ENCODE measurements at places on chromosomes 3 and 15.

- DNase-seq: no peak
These were observed 22.0 kb downstream of the C15orf39 start for GRCh38 chr15:75223688-75224087.

GRCh38 chr3:126352476-126353454 lies 4.4 kb downstream of the KLF15 start:
- DNase-seq: no peak

GRCh38 chr3:183253528-183254486 lies 754 bp downstream of the B3GNT5 start:
- DNase-seq: peak; percentile 77

GRCh38 chr15:51252671-51253070 lies 85.7 kb downstream of the CYP19A1 start:
- DNase-seq: no peak

DNA sequence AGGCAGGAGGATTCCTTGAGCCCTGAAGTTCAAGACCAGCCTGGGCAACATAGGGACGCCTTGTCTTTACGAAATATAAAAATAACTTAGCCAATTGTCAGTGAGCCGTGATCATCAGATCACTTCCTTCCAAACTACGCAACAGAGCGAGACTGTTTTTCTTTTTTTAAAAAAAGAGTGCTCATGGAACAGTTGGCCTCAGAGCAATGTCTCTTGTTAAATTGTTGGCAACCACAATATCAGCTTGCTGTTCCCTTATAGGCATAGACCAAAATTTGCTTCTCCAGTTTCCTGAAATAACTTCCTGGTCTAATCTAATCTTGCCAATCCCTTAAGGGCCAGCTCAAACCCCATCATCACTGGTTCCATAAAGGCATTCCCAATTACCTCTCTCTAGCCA lies 93.3 kb upstream of the SLC4A7 start:
- no peak for DNase-seq

- no peak for DNase-seq
These were observed 118.1 kb downstream of the AGBL1 start for GRCh38 chr15:86197770-86198169.

- DNase-seq: no peak
These were observed 271.6 kb downstream of the UBE2E2 start for GRCh38 chr3:23474580-23475357.

DNA sequence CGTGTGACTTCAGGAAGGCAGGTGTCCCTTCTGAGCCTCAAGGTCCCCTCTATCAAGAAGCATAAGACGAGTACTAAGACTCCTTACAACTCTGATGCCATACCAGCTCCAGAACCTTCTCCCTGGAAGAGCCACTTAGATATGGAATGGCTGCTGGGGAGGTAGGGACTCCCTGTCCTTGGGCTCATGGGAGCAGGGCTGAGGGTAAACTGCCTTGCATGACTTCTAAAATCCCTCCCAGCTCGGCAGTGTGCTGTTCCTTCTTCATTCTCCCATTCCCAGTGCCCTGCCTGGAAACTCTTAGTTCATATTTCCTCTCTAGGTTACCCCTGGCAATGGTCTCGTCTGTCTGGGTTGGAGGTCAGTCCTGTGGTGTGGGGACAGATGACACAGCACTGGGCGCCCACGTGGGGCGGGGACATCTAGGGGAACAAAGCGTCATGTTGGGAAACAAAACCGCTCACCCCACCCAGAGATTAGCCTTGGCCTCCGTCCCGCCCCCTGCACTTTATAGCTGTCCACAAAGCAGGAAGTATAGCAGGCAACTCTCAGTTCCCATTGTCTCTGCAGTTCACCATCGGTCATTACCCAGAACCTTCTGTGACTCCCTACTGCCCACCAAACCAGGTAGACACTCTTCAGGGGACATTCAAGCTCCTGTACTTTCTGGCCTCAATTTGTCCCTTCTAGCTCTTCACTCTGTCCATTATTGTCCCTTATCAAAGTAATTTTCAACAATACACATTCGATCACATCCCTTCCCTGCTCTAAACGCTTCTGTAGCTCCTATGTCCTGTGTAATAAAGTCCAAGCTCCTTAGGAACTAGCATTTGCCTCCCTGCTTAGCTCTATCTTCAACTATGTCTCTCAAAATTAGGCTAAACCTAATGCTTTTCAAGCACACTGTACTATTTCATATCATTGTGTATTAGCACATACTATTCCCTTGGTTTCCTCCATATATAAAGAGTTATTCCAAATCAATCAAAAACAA lies 73.8 kb downstream of the IQSEC1 start:
- DNase-seq: no peak

GRCh38 chr3:25454005-25454927 lies 26.2 kb downstream of the RARB start:
- no peak for DNase-seq

GRCh38 chr3:40369716-40370115 lies 17.3 kb upstream of the ENTPD3 start:
- DNase-seq: no peak

- no peak for DNase-seq
These were observed 9.0 kb downstream of the HCLS1 start for GRCh38 chr3:121651684-121652083.

- no peak for DNase-seq
These were observed 31.3 kb upstream of the LPP start for GRCh38 chr3:188122571-188123169.

GRCh38 chr3:129162729-129163579 lies 2.1 kb upstream of the ISY1 start:
- no peak for DNase-seq

DNA sequence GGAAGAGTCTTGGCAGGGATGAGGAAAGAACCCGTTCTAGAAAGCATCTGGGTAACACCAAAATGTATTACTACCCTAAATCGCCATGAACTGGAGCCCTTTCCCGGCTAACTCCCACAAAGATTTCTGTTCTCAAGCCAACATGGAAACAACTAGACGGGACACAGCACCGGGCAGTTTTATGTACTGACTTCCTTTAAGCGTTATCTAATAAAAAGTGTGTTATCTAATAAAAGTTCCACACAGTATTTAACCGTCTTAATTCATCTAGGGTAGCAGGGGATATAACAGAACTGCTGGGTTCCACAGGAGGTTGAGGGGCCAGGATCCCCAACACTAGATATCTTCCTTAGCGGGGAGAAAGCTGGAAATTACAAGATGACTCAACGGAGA lies 347 bp upstream of the C3orf62 start:
- no peak for DNase-seq

DNA sequence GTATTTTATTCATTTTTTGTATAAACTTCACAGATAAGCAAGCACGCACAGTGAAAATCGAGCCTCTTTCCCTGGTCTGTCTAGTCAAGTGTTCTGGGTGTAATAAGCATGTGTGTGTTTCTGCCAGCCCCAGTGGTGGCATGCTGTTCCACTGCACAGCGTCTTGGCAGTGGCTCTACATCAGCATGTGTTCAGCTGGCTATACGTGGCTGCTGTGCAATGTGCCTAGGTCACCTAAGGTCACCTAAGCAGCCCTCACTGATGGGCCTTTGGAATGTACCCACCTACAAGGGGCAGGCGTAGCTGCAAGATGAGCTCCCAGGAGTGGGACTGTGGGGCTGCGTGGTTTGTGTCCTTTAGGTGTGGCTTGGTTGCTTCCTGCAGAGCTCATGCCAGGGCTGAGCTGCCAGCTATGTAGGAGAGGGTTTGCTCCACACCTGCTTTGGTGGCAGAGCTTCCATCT lies 4.9 kb downstream of the LIMD1 start:
- peak; percentile 45 for DNase-seq

- no peak for DNase-seq
These were observed 159.8 kb downstream of the ALCAM start for GRCh38 chr3:105526360-105527111.

- DNase-seq: no peak
These were observed 66.0 kb downstream of the VPS13C start for GRCh38 chr15:61994216-61994615.

- DNase-seq: no peak
These were observed 137.6 kb downstream of the IMPG2 start for GRCh38 chr3:101182734-101183133.

DNA sequence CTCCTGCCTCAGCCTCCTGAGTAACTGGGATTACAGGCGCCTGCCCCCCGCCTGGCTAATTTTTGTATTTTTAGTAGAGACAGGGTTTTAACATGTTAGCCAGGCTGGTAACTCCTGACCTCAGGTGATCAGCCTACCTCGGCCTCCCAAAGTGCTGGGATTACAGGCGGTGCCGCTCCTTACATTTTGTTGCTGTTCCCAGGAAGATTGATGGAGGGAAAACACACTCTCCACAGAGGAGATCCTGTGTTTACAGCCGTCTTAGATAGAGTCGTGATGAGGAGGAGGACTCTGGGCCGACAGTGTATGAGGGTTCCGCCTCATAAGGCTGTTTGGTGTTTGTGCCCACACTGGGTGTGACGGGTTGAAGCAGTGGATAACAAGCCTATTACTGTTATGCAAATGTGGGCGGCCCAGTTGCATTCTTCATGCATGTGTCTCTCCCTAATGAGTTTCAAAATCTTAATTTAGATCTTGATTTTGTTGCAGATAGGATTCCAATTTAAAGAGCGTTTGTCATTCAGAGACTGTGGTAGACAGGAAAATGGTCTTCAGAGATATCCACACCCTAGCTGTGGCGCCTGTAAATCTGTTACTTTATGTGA lies 60.0 kb downstream of the APBA2 start:
- DNase-seq: no peak

DNA sequence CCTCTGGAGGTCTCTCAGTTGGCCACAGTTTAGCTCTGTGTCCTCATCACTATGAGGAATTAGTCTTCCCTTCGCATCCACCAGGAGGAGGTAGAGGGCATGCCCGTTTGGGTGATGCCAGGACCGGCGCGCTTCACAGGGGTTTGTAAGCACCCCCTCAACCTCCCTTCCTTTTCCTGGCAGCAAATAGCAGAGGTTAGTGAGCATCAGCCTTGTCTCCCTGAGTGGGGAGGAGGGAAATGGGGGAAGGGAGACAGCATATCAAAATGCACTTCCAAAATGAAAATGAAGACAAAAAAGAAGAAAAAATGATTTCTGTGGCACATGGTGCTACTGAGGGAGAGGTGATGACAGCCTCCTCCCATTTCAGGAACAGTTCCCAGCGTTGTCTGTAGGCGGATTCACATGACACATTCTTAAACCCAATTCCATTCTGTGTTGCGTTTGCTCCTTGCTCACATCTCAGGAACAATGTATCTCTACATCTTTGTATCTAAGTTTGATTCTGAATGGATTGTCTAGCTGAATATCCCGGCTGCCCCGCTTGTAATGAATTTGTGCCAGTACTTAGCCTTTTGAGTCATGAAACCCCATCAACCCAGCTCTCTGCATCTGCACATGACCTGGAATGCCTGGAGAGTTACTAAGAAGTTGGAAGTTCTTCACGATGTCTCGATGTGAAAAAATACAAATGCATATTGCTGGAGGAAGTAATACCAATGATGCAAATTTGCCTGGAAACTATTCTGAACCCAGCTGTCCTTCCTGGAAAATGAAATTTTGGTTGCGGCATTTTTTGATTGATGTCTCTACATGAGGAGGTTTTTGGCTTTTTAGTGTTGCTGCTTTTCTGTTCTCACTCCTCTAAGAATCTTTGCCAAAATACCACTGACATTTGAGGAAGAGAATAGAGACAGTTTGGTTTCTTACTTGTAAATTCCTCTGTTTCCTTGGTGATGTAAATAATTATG lies 45.2 kb downstream of the TYRO3 start:
- DNase-seq: no peak

- DNase-seq: no peak
These were observed 24.8 kb upstream of the SLC25A38 start for GRCh38 chr3:39358333-39358732.

- DNase-seq: no peak
These were observed 3.1 kb downstream of the MELTF start for GRCh38 chr3:197026481-197026866.

DNA sequence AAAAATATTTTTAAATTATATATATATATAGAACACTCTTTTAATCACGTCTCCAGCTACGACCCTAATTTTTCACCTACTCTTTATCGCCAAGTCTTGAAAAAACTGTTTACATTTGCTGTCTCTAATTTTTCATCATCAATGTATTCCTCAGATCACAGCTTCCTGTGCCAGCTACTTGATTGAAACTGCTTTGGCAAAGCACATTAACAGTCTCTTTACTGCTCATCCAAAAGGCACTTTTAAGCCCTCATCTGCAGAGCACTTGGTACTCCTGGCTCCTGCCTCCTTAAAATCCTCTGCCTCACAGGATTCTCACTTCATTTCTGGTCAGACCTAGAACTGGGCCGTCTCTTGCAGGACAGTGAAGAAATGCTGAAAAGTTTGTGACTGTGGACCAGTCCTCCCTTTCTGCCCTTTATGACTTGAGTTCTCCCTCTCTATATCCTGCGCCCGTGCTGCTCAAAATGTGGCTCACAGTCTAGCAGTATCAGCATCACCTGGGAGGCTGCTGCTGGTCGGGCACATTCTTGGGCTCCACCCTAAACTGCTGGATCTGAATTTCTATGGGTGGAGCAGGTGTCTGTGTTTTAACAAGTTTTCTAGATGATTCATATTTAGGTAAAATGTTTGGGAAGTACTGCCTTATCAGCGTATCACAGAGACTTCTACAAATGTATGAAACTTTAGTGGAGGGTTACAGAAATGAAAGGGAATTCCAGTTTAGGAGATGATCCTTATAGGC lies 196.8 kb downstream of the ADAMTSL3 start:
- no peak for DNase-seq

DNA sequence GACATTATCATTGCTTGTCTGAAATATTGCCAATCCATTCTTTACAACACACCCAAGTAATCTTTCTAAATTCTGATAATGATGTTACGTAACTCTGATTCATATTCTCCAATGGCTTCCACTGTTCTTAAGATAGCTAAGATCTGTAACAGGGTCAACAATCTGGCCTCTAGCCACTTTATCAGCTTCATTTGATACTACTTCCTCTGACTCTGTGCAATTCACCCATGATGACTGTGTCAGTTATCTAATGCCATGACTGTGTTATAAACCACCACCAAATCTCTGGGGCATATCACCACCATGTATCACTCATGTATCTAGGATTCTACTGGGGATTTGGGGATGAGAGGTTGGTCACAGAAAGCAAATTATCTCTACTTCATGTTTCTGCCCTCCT lies 44.0 kb downstream of the CD200 start:
- DNase-seq: no peak

- DNase-seq: no peak
These were observed 50.3 kb downstream of the PAK2 start for GRCh38 chr3:196789885-196790359.

GRCh38 chr15:40821195-40821594 lies 7.3 kb downstream of the PPP1R14D start:
- no peak for DNase-seq

DNA sequence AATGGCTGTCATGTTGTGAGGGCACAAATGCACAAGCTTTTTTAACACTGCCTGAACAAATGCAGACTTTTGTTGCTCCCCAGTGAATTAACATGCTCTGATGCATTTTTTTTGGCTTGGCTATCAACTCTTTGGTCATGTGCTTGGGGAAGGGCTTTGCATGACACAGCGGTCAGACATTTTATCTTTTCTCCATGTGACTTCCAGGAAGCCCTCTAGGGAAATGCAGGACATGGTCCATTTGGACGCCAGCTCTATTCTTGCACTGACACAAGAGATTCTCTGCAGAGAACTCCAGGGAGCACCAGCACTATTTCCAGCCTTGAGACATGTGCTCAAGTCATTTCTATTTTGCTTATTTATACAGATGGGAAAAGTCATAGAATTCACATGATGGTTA lies 46.2 kb downstream of the NEK11 start:
- no peak for DNase-seq

GRCh38 chr15:89993349-89993748 lies 7.8 kb upstream of the ZNF710 start:
- DNase-seq: no peak
